ENCODE measurements at places on chromosomes 11 and 22.
A peak's percentile ranks its signal among the peaks of the same experiment; 100 is the strongest.

- H3K27ac ChIP-seq = no peak overlapping the region
- H3K4me1 ChIP-seq = no peaks in the 10 kb centered on the region
- no peak for DNase-seq
Measured at GRCh38 chr11:124176925-124177715, 6.0 kb upstream of the OR10D3 start.

DNA sequence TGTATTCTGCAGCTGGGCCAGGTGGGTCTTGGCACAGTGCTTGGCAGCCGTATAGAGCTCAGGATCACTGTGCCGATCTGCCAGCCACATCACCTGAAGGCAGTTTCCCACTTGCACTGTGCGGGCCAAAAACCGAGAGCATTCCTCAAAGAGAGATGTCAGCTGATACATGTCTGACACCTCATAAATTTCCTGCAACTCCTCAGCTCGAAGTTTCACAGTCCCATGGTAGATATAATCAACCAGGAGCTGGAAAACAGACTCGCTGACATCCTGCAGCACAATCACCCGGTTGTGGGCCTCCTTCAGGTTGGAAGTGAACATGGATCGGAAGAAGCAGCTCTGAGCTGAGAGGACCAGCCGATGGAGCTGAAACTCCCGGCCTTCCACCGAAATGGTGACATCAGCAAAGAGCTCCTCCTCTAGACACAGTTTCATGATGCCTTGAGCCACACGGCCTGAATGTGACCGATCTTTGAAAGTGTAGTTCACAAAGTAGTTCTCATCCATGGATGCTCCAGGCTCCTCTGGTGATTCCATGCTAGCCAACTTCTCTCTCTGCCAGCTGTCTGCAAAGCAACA is 1.2 kb downstream of the KBTBD4 start:
- peaks cover 76% of the 10 kb centered on the region for H3K4me1 ChIP-seq
- DNase-seq = peak; percentile 62
- peaks cover 46% of the 10 kb centered on the region for H3K36me3 ChIP-seq

DNA sequence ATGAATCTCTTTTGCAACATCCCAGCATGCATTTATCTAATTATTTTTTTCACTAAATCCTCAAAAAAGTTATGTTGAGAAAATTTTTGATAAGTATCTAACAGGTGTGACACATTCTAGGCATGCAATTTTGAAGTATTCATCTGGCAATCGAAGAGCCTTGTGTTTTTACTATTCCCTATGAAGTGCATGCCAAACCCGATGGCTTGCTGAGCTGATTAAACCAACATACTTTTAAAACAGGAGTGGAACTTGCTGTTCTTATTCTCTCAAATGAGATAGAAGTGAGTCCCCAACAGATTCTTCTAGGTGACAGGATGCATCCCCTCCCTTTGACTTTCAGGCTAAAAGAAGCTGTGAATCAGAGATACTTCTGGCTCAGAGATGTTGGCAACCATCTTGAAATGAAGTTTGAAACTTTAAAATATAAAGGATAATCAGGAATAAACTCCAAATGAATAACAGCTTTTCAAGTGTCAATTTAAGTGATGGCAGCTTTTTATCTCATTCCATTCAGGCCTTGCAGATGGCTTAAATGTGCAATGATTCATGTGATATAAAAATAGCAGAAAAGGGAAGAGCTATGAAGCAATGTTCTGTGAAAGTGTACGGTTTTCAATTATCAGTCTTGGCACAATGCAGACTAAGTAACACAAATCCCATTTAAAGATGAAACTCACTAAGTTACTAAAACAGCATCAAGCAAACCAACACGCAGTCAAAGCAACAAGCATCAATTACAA is 67.7 kb downstream of the APOL5 start:
- H3K4me3 ChIP-seq = no peak overlapping the region
- no peaks in the 10 kb centered on the region for H3K36me3 ChIP-seq

GRCh38 chr11:6667733-6668374 is 12.2 kb upstream of the DCHS1 start:
- no peaks in the 10 kb centered on the region for H3K27me3 ChIP-seq
- no peak overlapping the region for H3K27ac ChIP-seq
- no peak for DNase-seq
- peaks cover 8% of the 10 kb centered on the region for H3K4me1 ChIP-seq
- H3K4me3 ChIP-seq = no peak overlapping the region

DNA sequence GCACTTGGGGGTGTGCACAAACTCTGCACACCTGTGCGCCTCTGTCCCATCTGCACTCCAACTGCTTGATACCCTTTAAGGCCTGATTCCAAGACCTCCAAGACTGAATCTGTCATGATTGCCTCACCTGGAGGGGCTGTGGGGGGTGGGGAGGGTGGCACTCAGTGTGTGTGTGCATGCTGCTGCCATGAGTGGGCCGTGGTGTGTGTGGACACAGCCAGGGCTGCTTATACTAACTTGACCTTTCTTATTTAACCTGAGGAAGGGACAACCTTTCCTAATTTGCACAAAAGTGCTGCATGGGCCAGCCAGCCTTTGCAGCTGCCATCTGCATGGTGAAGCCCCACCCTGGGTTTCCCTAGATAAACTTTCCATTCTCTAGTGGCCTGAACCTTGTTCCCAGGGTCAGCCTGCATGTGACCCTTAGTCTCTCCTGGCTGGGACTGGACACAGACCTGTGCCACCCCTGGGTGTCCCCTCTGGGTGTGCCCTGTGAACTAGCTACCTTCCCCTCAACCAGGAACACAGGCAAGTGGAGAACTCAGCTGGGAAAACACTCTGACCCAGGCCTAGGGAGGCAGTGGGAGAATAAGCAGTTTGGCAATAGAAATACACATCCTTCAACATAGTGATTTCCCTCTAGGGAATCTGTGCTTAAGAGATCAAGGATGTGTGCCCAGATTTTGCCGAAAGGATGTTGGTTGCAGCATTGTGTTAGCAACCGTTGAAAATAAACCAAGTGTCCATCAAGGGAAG is 45.4 kb upstream of the DKK3 start:
- no peak for DNase-seq
- H3K27ac ChIP-seq = no peak overlapping the region
- H3K4me1 ChIP-seq = no peaks in the 10 kb centered on the region
- H3K27me3 ChIP-seq = no peaks in the 10 kb centered on the region
- H3K36me3 ChIP-seq = no peaks in the 10 kb centered on the region

DNA sequence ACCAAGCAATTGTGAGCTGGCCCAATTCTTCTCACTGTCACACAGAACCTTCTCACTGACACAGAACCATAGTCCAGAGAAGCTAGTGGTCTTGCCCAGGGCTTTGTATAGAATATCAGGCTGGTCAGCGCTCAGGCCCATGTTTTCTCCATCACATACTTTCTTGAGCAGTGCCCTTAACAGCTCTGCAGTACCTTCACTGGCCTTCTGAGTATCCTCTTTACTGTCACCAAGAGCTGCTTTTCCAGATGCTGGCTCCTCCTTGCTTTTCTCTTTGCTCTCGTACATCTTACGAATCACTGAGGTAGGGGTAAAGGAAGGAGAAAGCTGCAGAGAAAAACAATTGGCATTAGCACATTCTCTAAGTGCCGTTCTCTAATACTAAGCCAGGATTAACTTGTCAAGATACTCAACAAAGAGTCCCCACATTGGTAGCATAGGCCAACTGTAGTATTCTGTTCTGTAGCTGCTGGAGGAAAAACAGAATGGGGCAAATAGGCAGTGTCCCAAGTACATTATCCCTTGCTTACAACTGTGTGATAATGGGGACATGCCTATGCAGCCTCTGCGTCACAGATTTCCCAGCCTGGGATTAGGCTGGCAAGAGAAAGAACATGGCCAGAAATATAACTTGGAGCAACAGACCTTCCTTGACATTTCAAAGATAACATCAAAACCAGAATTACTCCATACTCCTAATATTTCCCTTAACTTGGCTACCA is 43.5 kb downstream of the DRG1 start:
- no peak for DNase-seq
- H3K36me3 ChIP-seq = peaks cover 100% of the 10 kb centered on the region
- no peaks in the 10 kb centered on the region for H3K27me3 ChIP-seq
- H3K4me1 ChIP-seq = no peaks in the 10 kb centered on the region

Measured in spleen (tissue), 13 donors.